ENCODE measurements at places on chromosomes 11 and 22.

GRCh38 chr11:73085189-73085875 is 56.8 kb downstream of the FCHSD2 start:
- no peak for DNase-seq

DNA sequence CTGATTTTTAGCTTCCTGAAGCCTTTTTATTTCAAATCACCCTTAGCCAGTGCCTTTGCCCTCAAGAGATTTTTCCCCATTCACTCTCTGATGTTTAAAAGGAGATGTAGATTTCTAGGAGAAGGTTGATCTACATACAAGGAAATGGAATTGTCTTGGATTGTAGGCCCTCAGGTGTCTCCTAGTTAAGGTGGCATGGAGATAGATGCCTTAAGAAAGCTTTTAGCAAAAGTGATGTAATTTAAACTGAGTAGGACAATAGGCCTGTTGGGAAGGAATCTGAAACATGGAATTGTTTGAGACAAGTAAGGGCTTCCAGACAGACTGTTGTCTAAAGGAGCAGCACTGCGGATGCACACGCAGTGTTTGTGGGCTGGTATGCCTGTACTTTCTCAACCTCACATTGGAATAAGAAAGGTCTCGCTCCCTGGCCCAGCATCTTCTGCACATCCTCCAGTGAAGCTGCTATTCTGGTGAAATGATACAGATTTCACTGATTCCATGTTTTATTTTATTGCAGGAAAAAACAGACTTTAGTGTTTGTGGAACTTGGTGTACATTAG is 69.8 kb upstream of the SLC25A18 start:
- no peak for DNase-seq

- no peak for DNase-seq
Measured at GRCh38 chr11:87840786-87841185, 334.5 kb downstream of the RAB38 start.

GRCh38 chr22:48722661-48723060 is 1105.0 kb downstream of the BRD1 start:
- DNase-seq: no peak

DNA sequence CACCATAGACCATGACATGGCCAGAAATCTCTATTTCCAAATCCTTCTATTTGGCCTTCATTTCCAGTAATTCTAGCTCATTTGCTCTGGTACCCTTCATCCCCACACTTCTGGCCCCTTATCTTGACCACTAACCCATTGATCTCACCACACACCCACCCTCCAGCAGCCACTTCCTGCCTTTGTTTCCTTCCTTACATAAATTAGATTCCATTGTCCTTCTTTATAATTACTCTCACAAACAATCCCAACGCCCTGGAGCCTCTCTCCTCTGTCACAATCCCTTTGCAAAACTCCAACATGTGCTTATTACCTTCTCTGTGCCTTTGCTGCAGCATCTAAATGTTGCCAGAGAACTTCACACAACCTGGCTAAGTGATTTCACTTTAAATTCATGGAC is 14.8 kb downstream of the APLNR start:
- DNase-seq: no peak

- DNase-seq: no peak
Measured at GRCh38 chr22:40588726-40589125, 47.8 kb downstream of the MRTFA start.

GRCh38 chr11:555780-556661 is 4.5 kb downstream of the LMNTD2 start:
- no peak for DNase-seq

- no peak for DNase-seq
Measured at GRCh38 chr11:36292311-36292722, 3.1 kb upstream of the COMMD9 start.

GRCh38 chr22:42315392-42315756 is 44.9 kb upstream of the TCF20 start:
- DNase-seq: no peak

DNA sequence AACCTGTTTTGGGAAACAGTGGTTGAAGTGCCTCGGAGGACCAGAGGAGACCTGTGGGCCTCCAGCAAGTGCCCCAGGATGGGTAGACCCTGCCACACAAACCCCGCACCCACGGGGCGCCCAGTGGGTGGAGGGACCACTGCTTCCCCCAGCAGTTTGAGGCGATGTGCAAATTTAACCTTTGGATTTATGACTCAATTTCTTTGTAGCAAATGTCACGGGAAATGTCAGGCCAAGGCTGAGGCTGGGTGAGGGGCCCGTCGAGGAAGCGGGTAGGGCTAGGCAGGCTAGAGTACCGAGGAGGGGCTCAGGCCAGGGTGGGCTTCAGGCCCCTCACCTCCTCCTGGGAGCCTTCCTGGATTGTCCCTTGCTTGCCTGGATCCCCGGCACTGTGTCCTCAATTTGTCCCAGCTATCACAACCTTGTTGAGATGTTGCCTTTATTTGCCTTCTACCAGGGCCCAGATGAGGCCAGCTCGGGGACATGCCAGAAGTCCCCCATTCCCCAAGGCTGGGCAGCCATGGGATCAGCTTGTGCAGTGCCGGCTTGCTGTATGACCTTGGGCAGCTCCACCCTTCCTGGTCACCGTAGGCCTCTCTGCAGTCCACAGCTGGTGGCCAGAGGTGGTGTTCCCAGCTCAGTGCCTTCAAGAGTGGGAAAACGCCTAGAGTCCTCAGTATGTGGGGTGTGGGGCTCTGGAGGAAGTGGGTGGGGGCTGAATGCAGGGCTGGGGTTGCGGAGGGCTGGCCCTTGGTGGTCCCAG is 39.5 kb upstream of the PRODH start:
- no peak for DNase-seq

DNA sequence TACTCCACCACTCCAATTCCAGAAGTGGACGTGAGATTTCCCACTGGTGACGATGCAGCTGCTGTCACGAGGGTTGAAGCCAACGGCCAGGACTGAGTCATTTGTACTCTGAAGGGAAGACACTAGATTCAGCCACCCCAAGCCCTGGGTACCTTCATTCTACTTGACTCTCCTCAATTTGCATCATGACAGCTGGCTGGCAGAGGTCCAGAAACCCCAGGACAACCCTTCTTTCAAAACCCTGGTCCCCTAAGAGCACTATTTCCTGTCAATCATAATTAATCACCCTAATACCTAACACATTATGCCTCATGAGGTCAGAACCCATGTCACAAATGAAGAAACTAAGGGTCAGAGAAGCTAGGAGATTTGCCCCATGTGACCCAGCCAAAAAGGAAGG is 4.9 kb downstream of the EML3 start:
- DNase-seq: no peak

DNA sequence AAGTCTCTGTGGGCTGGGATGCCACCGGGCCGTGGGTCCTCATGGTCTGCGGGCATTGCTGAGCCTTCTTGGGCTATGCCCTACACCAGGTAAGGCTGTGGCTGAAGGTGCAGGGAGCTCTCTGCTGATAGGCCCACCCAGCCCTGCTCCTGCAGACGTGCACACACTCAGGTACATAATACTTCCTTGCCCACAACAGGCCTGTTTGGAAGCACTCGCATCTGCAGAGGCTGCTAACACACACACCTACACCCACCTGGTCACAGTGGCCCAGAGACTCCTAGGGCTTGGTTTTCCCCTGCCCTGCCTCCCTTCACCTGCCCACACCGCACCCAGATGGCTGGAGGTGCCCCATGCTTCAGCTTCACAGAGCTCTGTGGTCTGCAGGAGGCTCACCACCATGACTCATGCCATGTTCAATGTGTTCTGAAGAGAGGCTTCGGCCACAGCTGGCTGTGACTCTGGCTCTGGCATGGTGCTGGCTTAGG is 72.8 kb upstream of the KCNQ1OT1 start:
- no peak for DNase-seq

- DNase-seq: no peak
Measured at GRCh38 chr22:45281010-45281409, 3.7 kb upstream of the UPK3A start.

- no peak for DNase-seq
Measured at GRCh38 chr11:13944911-13945425, 17.6 kb upstream of the SPON1 start.

- no peak for DNase-seq
Measured at GRCh38 chr22:35070451-35071093, 4.6 kb downstream of the ISX start.

GRCh38 chr22:32473388-32473952 is 1.1 kb upstream of the FBXO7 start:
- peak; percentile 25 for DNase-seq

- DNase-seq: no peak
Measured at GRCh38 chr11:28463826-28464225, 355.6 kb downstream of the METTL15 start.

DNA sequence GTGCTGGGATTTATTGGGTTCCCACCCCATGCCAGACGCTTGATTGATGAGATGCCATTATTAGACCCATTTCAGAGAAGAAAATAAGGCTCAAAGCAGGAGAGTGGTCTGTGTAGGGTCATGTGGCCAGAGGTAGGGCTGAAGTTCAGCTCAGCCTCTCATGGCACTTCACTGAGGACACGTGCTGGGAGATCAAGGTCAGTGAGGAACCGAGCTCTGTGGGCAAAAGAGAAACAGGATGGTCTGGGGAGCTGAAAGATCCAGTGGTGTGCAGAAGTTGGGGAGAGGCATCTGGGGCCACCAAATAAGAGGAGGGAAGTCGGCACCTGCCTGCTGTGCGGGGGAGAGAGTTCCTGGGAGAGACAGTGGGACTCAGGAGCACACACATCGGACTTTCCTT is 19.6 kb downstream of the RHOD start:
- DNase-seq: no peak

DNA sequence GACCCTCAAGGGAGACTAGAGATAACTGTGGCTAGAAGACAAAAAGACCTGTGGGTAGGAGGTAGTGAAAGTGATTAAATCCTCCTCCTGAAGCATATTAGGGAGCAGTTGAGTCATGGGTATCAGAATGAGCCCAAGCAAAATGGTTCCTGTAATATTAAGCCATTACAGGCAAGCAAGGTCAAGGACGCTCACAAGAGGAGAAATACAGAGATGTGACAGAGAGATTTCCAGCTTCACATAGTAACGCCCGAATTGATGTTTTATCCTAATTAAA is 77.7 kb downstream of the FAM76B start:
- DNase-seq: no peak

GRCh38 chr11:30938171-30938570 is 352.0 kb upstream of the MPPED2 start:
- no peak for DNase-seq

- no peak for DNase-seq
Measured at GRCh38 chr11:72918851-72919250, 104.6 kb downstream of the ATG16L2 start.

- no peak for DNase-seq
Measured at GRCh38 chr11:8831861-8832260, 79.1 kb upstream of the AKIP1 start.

GRCh38 chr11:123143921-123144320 is 51.1 kb downstream of the CLMP start:
- DNase-seq: no peak

DNA sequence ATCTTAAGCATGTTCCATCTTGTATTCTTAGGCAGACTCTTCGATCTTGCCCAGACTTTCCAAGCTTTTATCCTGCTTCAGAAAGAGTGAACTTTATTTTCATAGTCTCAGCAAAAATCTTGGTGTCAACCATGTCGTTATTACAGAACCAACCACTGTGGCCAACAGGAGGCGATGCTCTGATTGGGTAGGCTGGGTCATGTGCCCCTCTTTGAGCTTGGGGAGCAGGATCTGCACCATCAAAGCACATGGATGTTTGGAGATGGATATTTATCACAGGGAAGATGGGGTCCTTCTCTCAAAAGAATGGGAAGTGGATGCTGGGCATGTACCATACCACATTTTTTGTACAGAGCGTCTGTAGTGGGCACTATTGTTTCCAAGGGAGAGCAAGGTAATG is 197.4 kb downstream of the MYO18B start:
- no peak for DNase-seq

GRCh38 chr11:19625438-19625837 is 87.2 kb upstream of the NAV2 start:
- DNase-seq: no peak

GRCh38 chr11:95161248-95161647 is 69.8 kb downstream of the SESN3 start:
- no peak for DNase-seq

DNA sequence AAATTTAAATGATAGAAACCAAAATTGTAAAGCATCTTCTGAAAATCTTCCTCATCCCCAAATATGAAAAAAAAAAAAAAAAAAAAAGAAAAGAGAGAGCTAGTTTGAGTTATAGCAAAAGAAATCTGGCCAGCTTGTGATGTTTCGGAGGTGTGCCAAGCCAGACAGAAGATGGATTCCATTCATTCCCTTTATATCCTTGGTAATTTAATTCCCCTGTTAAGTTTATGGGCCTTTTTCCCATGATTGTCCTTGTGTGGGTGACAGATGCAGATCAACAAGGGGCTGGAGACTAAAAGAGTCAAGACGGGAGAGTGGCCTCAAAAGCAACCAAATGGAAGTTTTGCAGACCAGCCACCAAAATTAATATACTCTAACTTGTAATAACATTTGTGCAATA is 47.6 kb upstream of the PARVA start:
- DNase-seq: no peak

- no peak for DNase-seq
Measured at GRCh38 chr11:98029832-98030231, 990.9 kb upstream of the CNTN5 start.

DNA sequence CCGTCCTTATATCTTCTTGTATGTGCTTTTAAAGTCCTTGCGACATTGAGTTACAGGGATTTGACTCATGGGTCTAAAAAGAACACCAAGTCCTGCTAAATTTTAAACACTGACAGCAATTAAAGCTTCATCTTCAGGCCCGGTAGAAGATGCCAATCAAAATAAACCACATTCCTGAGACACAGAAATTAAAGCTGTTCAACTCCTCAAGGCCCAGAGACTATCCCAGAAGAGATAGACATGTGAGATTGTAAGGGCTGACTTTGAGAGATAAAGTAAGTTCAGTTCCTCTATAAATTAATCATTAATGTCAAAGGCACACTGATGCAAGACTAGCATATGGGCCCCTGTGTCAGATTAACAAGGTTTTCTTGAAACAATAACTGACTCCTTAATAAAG is 49.8 kb downstream of the OSBPL5 start:
- no peak for DNase-seq

GRCh38 chr11:131109257-131109656 is 193.0 kb upstream of the SNX19 start:
- no peak for DNase-seq

DNA sequence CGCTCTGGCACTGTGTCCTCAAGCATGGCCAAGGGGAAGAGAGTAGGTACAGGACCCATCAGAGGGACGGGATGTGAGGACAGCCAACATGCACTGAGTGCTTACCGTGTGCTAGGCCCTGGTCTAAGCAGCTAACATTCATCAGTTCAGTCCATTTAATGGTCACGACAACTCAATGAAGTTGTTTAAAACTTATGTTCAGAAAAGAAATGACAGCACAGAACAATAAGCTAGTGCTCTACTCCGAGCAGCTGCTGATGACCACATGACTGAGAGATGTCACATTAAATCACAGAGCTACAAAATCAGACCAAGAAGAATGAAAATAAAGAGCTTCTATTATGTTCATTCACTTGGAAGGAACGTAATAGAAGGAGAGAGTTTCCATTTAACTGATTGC is 26.3 kb downstream of the PRDM10 start:
- DNase-seq: no peak

All from stimulated activated CD4-positive, alpha-beta T cell treated with anti-CD3 and anti-CD28 coated beads, Interleukin-2, amount 100 ng/mL, for 48 hours (primary cell).